ENCODE measurements at places on chromosomes 7 and 10. TPM values are rescaled to one million over a fixed set of nuclear protein-coding genes. Genes with fewer than 3 reads are reported as not detected.

ZNF727 gene
- total RNA-seq = not detected

OSBPL3 gene
- 63.1 TPM for total RNA-seq

GRCh38 chr10:70293169-70293843 lies 9.5 kb upstream of the NPFFR1 start:
- no peak for DNase-seq
- peaks cover 34% of the 10 kb centered on the region for H3K4me1 ChIP-seq
- H3K4me3 ChIP-seq = no peak overlapping the region
- peaks cover 1% of the 10 kb centered on the region for H3K27me3 ChIP-seq
- H3K27ac ChIP-seq = no peak overlapping the region

GRCh38 chr10:103449208-103450144 lies 2.7 kb downstream of the CALHM2 start:
- H3K4me1 ChIP-seq = peaks cover 81% of the 10 kb centered on the region
- peak overlapping the region; percentile 90 for H3K27ac ChIP-seq
- H3K36me3 ChIP-seq = peaks cover 43% of the 10 kb centered on the region
- no peak for DNase-seq
- H3K27me3 ChIP-seq = peaks cover 8% of the 10 kb centered on the region

DNA sequence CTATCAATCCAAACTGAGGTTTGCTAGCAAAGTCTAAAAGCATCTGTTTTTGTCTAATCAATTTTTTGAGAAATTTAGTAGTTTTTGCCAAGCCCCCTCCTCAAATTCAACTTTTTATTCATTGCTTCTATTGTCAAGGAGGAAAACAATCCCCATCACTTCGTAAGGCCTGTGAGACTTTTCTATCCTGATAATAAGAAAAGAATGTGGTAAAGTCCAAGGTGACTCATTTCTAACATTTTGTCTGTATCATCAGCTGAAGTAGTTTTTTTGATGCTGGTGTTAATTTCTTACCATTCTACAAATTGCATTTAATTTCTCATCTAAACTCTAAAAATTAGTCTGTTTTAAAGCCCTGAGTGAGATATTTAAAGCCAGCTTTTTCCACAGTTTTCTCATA lies 11.7 kb downstream of the ANK3 start:
- H3K4me3 ChIP-seq = no peak overlapping the region
- no peaks in the 10 kb centered on the region for H3K27me3 ChIP-seq
- no peak overlapping the region for H3K27ac ChIP-seq
- no peaks in the 10 kb centered on the region for H3K36me3 ChIP-seq
- peaks cover 28% of the 10 kb centered on the region for H3K4me1 ChIP-seq
- DNase-seq = peak; percentile 7

- H3K27me3 ChIP-seq = peaks cover 30% of the 10 kb centered on the region
- DNase-seq = no peak
- H3K4me1 ChIP-seq = no peaks in the 10 kb centered on the region
- H3K4me3 ChIP-seq = no peak overlapping the region
- H3K27ac ChIP-seq = no peak overlapping the region
Observed at GRCh38 chr7:8201846-8202441, 60.0 kb downstream of the ICA1 start.

GRCh38 chr10:45456822-45457221 lies 82.8 kb downstream of the ALOX5 start:
- no peak overlapping the region for H3K4me3 ChIP-seq
- H3K4me1 ChIP-seq = no peaks in the 10 kb centered on the region
- H3K27ac ChIP-seq = no peak overlapping the region
- DNase-seq = no peak

DNA sequence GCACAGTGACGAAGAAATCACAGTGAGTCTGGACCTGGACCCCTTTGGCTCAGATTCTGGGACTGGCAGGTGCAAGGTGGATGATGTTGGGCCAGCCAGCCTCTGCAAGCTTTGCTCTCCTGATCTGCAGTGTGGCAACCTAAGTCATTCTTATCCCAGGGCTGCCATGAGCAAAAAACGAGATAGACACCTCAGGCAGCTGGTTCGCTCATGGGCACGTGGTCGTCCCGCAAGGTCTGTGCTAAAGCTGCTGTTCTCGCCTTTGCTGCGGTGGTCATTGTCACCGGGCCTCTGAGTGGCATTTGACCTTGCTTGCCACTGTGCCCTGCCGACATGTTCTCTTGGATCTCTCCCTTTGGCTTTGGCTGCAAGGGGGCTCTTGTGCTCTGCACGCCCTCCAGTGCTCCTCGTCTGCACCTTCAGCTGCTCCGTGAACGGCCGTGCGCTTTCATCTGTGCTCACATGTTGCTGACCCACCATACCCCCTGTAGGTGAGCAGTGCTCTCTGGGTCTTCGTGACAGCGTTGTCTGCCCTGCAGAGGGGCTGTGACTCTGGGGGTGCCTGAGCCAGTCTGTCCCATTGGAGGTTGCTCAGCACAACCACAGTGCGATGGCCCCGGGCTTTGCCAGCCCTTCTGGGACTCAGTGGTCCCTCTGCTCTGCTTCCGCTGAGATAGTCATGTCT lies 317.0 kb downstream of the GLRX3 start:
- no peak overlapping the region for H3K4me3 ChIP-seq
- no peaks in the 10 kb centered on the region for H3K4me1 ChIP-seq
- H3K27ac ChIP-seq = no peak overlapping the region
- peaks cover 8% of the 10 kb centered on the region for H3K36me3 ChIP-seq

GRCh38 chr10:112160834-112161233 lies 22.7 kb downstream of the GPAM start:
- no peaks in the 10 kb centered on the region for H3K27me3 ChIP-seq
- DNase-seq = no peak
- no peaks in the 10 kb centered on the region for H3K4me1 ChIP-seq
- no peak overlapping the region for H3K4me3 ChIP-seq
- peaks cover 23% of the 10 kb centered on the region for H3K36me3 ChIP-seq

DNA sequence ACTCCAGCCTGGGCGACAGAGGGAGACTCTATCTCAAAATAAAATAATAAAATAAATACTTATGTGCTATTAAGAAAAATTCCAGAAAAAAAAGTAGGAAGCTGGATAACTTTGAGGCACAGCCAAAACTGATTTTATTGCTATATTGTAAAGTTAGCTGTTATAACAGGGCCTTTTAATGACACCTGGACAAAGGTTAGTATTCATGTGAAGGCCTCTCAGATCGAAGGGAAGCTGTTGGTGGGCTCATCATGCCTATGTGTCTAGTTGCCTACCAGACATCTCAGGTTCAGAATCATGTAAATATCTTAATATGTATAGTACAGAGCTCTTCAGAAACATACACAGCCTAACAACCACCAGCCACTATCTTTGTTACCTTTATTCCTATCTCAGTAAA lies 143.0 kb downstream of the LCOR start:
- DNase-seq = no peak
- H3K4me1 ChIP-seq = peaks cover 13% of the 10 kb centered on the region
- H3K36me3 ChIP-seq = no peaks in the 10 kb centered on the region
- H3K27ac ChIP-seq = no peak overlapping the region
- no peak overlapping the region for H3K4me3 ChIP-seq
- peaks cover 2% of the 10 kb centered on the region for H3K27me3 ChIP-seq

DNA sequence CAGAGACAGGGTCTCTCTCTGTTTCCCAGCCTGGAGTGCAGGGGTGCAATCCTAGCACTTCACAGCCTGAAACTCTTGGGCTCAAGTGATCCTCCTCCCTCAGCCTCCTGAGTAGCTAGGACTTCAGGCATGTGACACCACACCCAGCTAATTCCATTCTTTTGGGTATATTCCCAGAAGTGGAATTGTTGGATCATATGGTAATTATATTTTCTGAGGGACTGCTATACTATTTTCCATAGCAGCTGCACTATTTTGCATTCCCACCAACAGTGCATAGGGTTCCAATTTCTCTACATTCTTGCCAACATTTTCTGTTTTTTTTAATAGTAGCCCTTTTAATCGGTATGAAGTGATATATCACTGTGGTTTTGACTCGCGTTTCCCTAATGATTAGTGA lies 30.0 kb upstream of the RAB11FIP2 start:
- H3K27me3 ChIP-seq = no peaks in the 10 kb centered on the region
- DNase-seq = no peak
- no peak overlapping the region for H3K27ac ChIP-seq
- no peaks in the 10 kb centered on the region for H3K4me1 ChIP-seq

DNA sequence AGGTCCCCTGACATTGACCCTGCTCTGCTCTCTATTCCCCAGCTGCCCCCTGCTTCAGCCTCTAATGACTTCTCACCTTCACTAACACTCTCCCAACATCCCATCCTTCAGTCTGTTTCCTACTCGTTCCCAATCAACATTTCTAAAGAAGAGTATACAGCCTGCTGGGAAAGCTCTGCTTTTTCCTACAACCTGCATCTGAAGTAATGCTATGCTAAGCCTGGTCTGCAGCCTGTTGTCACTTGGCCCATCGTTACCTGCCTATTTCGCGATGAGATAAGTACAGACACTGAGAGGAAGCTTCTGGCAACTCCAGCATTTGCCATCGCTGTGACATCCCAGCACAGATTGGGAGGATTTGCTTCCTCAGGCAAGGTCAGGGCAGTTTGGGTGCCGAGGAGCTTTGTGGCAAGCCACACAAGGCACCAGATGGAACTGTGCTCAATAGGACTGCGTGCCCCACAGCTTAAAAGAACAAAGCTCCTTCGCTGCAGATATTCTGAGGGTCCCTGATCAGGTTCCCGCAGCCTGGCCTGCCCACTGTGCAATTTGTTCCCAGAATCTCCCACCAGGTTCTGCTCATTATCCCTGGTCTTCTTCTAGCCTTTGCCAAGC lies 51.4 kb downstream of the PKD1L1 start:
- H3K4me3 ChIP-seq = no peak overlapping the region
- H3K27me3 ChIP-seq = peaks cover 8% of the 10 kb centered on the region
- H3K27ac ChIP-seq = no peak overlapping the region
- H3K4me1 ChIP-seq = peaks cover 11% of the 10 kb centered on the region
- DNase-seq = no peak

GRCh38 chr7:25989140-25989705 lies 162.8 kb upstream of the NFE2L3 start:
- no peaks in the 10 kb centered on the region for H3K36me3 ChIP-seq
- H3K4me1 ChIP-seq = no peaks in the 10 kb centered on the region
- H3K27ac ChIP-seq = no peak overlapping the region
- no peak overlapping the region for H3K4me3 ChIP-seq
- no peak for DNase-seq
- no peaks in the 10 kb centered on the region for H3K27me3 ChIP-seq

DNA sequence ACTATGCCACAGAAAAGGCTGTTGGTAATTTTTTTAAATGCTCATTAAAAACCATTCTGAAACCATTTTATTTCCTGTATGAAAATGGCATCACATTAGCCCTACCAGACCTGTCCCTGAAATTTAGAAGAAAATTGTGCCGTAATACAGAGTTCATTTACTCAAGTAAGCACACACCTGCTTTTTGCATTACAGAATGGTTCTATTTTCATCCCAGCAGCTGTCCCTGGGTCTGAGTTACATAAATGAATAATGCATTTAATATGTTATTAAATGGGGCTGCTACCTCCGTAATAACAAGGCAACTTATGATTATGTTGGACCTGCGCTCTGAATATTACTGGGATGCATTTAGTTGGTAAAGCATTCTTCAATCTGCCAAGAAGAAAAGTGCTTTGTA lies 508.9 kb downstream of the SORCS1 start:
- H3K36me3 ChIP-seq = no peaks in the 10 kb centered on the region
- H3K27ac ChIP-seq = no peak overlapping the region
- H3K4me1 ChIP-seq = no peaks in the 10 kb centered on the region
- no peaks in the 10 kb centered on the region for H3K27me3 ChIP-seq
- no peak overlapping the region for H3K4me3 ChIP-seq

GRCh38 chr7:99730238-99730810 lies 4.7 kb downstream of the CYP3A7 start:
- H3K27ac ChIP-seq = no peak overlapping the region
- no peak for DNase-seq
- H3K27me3 ChIP-seq = peaks cover 14% of the 10 kb centered on the region
- no peak overlapping the region for H3K4me3 ChIP-seq
- H3K36me3 ChIP-seq = no peaks in the 10 kb centered on the region
